ENCODE measurements at places on chromosomes 12 and 14.

- no peak for DNase-seq
These were observed 319.2 kb upstream of the PRICKLE1 start for GRCh38 chr12:42908712-42909111.

GRCh38 chr12:52708010-52708409 lies 4.7 kb upstream of the KRT77 start:
- peak; percentile 82 for DNase-seq

- no peak for DNase-seq
These were observed 21.5 kb upstream of the FAM181A start for GRCh38 chr14:93905623-93906022.

- DNase-seq, result peak; percentile 18
These were observed 360.5 kb upstream of the TMPO start for GRCh38 chr12:98154850-98155249.

DNA sequence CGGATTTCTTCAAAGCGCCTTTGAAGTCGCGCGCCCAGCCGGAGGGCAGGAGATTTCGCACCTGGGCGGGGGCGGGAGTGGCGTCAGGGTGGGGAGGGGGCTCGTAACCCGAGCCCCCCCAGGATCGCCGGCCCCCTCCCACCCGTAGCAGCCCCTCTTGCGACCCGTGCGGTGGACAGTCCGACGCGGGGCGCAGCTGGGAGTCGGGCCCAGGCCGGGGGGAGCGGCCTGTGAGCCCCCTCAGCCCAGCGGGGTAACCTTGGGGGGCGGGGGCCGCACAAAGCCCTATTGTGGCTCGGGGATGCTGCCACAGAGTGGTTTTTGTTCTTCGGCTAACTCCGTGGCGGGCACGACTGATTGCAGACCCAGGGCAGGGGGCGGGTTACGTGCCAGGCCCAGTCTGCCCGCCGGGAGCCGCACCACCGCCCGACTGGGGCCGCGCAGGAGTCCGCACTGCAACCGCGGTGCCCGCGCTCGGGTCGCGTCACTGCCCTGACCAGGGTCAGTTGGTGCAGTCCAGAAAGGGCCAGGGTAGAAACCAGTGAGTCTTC lies 4.2 kb upstream of the AAAS start:
- DNase-seq, result peak; percentile 48

DNA sequence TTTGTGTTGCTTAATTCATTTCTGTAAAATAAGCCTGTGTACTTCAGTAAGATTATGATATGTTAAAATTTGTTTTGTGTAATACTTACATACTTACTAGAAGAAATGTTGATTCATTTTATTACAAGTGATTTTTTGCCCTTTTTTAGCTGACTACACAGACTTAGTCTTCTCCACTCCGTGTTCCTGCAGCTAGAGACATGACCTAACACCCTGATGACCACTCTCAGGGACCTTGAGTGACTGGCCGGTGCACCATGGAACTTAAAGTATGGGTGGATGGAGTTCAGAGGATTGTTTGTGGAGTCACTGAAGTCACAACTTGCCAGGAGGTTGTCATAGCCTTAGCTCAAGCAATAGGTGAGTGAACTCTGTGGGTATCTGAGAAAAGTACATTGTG lies 69.8 kb downstream of the BHLHE41 start:
- DNase-seq, result no peak

GRCh38 chr12:26298785-26299621 lies 103.6 kb downstream of the SSPN start:
- DNase-seq, result peak; percentile 74

DNA sequence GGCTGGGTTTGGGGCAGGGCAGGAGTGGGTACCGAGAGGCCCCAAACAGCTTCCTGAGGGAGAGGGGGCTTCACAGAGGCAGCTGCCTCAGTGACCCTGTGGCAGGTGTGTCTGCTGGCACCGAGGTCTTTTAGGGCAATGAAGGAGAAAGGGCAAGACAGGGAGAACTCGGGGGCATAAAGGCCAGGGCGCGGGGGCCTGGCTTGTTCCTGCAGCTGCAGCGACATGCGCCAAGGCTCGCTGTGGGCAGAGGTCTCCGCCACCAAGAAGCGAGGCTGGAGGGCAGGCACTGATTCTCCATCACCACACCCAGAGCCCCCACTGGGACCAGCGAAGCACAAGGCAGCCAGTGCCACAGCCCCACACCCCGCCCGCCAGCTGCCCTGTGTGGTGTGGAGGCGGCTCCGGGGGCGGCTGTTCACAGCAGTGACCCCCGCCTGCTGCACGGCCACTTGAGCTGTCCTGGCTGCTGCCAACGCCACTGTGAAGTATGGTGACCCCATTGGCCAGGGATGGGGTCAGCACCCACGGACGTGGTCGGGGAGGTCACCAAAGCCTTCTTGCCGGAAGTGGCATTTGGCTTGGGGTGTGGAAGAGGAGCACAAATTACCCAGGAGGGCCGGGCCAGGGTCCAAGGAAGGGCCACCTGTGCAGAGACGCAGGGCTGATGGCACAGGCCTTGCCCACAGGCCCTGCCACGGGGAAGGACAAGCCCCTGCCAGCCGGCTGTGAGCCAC lies 16.4 kb downstream of the BAG5 start:
- no peak for DNase-seq

- peak; percentile 59 for DNase-seq
These were observed 1.1 kb downstream of the IFNG start for GRCh38 chr12:68158432-68158831.

- DNase-seq, result no peak
These were observed 79.9 kb downstream of the SPRING1 start for GRCh38 chr12:116657921-116658495.

- DNase-seq, result no peak
These were observed 207.6 kb upstream of the PDZRN4 start for GRCh38 chr12:40980427-40980961.

- DNase-seq, result no peak
These were observed 42.3 kb downstream of the EFCAB11 start for GRCh38 chr14:89912221-89912620.

GRCh38 chr12:75488553-75488952 lies 8.0 kb downstream of the GLIPR1 start:
- peak; percentile 65 for DNase-seq

DNA sequence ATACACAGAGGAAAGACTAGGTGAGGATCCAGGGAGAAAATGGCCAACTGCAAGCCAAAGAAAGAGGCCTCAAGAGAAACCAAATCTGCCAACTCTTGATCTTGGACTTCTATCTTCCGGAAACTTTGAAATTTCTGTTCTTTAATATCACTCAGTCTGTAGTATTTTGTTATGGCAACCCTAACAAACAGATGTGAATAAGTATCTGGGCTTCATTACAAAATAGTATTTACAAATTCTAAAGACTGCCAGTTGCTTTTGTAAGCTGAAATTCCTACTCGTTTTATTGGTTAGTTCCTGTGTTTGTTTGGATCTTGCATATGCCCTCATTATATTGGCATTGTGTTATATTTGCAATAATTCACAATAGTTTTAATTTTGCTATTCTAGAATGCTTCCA lies 143.2 kb upstream of the USP15 start:
- no peak for DNase-seq

GRCh38 chr12:59041241-59042121 lies 121.2 kb upstream of the LRIG3 start:
- DNase-seq, result no peak

GRCh38 chr12:53498235-53498630 lies 1.0 kb downstream of the MAP3K12 start:
- DNase-seq, result no peak

GRCh38 chr12:130748786-130749185 lies 32.7 kb upstream of the RIMBP2 start:
- DNase-seq, result no peak

DNA sequence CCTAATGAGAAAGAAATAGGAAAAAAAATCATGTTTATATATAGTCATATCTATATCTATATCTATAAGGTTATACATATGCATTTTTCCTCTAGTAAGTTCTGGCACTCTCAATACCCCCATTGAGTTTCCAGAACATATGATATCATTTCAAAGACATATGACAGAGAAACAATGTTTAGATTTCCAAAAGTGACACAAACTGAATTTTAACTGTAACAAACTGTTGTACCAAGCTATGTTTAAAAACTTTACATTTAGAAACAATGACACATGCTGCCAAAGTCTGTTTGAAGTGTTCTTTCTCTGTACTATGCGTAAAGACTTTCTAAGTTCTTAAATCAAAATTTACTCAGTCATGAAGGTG lies 171.6 kb downstream of the PRKD1 start:
- no peak for DNase-seq

DNA sequence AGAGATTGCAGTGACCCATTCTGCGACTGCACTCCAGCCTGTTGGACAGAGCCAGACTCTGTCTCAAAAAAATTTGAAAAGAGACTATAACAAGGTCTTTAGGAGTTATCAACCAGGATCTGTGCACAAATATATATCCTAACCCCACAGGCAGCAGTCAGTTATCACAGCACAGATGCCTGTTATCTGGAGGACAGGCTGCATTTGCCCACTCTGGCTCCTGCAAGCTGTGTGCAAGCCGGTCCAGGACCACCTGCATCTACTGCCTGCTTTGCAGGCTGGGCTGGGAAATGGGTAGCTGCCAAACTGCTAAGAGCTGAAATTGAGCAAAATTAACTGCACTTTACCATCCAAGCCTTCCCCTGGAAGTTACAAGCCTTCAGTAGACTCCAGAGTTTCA lies 21.4 kb upstream of the RCOR1 start:
- DNase-seq, result peak; percentile 77

- DNase-seq, result peak; percentile 12
These were observed 2.5 kb downstream of the P2RX2 start for GRCh38 chr12:132620899-132621656.

GRCh38 chr12:93130366-93131054 lies 201.4 kb upstream of the EEA1 start:
- no peak for DNase-seq

DNA sequence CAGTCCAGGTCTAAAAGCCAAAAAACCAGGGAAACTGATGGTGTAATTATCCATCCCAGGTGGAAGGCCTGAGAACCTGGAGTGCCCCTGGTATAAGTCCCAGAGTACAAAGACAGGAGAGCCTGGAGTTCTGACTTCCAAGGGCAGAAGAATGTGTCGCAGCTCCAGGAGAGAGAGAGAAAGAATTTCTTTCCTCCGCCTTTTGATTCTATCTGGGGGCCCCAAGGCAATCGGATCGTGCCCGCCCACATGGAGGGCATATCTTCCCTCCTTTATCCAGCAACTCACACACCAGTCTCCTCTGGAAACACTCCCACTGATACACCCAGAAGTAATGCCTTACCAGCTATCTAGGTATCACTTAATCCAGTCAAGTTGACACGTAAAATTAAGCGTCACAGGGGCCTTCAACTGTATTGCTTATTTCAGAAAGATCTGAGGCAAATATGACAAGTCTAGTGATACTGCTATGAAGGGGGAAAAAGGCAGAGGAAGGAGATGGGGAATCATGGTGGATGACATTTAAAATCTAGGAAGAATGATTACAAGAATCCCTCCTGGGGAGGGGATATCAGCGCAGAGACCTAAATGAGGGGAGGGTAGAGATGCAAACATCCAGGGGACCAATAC lies 30.5 kb upstream of the LRP6 start:
- DNase-seq, result no peak

DNA sequence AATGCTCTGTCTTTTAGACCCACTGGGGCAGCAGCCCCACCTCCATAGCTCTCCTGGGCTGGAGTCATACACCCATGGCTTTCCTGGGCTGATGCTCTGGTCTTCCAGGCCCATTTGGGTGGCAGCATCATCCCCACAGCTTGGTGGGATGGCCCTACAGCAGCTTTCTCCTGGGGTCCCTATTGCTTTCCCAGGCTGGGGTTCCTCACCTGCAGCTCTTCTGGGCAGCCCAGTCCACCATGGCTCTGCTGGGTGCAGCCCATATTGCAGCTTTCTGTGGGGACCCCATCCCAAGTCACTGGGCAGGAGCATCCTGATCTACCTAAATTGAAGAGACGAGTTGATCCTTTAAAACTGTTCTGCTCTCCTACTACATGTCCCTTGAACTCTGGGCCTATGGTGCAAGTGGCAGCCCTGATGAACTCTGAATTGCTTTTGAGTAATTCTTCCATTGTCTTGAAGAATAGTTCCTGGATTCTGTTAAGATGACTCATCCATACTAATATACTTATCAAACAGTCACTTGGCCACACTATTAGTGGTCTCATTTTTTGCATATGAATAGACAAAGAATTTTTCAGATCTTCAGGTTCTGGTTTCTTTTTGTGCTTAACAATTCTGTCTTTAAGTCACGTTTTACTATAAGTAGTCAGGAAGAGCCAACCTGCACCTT lies 390.1 kb downstream of the DPF3 start:
- DNase-seq, result no peak

DNA sequence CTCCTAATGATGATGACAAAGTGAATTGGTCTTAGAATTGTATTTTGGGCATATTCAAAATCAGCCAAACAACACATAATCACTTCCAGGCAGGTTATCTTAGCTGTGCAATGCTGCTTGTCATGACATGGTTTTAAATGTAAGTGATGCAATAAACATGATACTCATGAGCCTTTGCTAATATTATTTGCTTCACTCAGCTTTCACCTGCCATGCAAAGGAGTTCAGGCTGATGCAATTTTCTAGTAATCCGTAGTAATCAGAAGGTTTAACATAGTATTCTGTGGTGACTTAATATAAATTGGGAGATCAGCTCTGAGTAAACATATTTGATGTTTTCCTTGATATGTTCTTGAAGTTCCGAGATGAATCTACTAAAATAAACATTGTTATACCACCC lies 29.1 kb downstream of the TMEM260 start:
- no peak for DNase-seq

DNA sequence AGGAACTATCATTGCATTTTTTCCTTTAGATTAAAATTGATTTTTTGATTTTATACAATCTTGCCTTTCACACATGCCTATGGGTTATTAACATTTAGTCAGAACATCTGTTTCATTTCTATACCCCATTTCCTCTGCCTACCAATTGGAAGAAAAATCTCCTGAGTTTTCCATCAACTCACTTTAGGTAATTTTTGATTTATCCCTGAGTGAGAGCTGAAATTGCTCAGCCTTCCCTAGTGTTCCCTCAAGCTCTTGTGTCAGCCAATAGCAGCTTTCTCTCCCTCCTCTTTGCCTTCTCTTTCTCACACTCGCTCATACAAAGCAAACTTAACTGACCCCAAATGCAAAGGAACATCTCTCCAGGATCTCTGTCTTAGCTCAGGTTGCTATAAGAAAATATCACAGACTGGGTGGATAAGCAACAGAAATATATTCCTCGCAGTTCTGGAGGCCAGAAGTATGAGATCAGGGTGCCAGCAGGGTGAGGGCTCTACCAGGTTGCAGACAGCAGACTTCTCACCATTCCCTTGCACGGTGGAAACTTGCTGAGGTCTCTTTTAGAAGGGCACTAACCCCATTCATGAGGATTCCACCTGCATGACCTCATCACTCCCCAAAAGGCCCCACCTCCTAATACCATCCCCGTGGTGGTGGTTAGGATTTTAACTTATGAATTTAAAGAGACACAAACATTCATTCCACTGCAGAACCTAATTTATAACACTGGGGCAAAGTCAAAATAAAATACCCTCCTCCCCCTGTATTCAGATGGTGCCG lies 224.2 kb upstream of the SFSWAP start:
- DNase-seq, result no peak

GRCh38 chr12:95553197-95553943 lies 2.1 kb upstream of the USP44 start:
- DNase-seq, result peak; percentile 39

- DNase-seq, result no peak
These were observed 4.0 kb downstream of the CDK17 start for GRCh38 chr12:96396209-96396608.
